ENCODE measurements at places on chromosomes 12 and 14.
A peak's percentile ranks its signal among the peaks of the same experiment; 100 is the strongest.

DNA sequence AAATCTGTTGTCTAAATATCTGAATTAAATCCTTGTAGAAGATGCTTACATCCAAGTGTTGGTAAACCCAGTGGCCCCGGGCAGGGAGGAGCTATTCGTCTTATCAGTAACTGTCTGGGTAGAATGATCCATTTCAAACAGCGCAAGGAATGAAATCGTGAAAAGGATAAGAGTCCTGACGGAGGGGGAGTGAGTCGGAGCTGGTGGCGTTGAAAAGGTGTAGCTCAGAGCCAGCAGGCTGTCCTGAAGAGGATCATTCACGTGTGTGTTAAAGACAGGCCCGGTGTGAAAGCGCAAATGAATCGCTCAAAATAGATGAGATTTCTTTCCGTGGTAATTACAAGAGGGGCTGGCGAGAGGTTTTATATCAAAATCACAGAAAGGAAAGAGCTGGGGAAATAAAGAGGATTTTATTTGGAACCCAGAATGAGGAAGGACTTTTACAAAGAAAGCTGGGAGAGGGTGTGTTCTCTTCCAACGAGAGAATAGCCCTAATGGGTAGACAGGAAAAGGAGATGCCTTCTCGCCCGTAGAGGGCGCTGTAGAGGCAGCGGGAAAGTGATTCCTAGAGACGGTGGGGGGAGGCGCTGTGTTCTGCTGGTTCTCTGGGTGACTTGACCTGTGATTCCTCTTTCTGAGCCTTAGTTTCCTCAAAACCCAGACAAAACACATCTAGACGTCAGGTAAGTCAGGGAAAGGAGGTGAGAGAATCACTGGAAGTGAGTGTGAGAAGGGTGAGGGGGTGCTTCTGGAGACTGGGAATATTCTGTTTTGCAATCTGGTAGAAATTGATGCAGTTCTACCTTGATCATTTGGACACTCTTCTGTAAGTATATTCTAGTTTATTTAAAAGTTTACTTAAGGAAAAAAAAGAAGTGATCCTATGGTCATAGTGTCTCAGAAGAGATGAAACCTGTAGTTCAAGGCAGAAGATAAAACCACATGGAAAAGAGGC is 39.3 kb downstream of the SRRM4 start:
- no peak for DNase-seq

DNA sequence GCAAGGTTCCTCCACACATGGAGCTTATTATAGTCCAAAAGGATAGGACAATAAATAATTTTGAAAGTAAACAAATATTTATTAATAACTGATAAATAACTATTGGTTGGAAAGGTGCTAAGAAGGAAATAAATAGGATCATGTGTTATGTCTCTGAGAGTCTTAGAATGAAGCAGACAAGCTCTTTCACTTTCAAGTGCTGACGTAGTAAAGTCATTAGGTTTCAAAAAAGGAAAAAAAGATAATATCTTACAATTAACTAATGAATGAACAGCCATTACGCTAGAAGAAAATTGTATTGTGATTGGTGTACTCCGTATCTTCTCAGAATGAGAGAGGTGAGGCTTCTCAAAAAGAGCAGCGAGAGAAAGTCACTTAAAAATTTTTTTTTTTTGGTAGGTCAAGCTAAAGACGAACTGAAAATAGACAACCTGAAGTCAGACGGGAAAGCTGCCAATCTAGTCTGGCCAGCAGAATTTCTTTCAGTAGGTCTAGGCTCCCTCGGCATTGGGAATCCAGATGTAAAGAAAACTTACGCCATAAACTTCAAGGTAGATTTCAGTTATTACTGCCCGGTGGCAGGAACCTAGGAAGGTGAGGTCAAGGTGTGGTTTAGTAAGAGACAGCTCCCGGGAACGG is 583 bp upstream of the LEMD3 start:
- DNase-seq = no peak

DNA sequence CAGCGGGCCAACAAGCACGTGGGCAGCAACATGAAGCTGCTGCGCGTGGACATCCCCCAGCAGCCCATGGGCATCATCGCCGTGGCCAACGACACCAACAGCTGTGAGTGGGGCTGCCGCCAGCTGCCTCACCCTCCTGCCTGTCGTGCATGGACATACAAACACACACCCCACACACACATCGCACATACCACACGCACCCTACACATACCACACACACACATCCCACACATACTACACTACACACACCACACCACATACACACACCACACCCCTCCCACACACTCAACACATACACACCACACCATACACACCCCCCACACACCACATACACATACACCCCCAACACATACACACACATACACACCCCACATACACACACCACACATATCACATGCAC is 25.2 kb upstream of the NXPH4 start:
- DNase-seq = no peak

DNA sequence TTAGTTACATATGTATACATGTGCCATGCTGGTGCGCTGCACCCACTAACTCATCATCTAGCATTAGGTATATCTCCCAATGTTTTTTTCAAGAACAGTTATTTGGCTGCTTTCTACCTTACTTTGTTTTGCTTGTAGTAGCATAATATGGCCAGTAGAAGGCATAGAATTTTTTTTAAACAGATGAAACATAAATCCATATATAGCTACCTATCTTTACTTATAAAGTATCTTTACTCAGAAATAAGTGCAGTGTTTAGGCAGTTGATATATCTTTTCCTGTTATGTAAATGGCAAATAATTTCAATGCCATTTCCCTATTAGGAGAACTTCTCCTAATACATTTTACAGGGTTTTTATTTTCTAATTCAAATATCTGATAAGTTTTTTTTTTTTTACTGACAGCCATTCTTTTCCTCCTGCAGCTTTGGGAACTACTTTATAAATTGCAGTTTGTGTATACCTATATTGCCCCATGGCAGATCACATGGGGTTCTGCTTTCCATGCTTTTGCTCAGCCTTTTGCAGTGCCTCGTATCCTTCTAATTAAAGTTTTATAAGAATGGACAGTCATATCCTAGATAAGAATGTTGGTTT is 143.1 kb downstream of the PCNX1 start:
- no peak for DNase-seq

GRCh38 chr12:110581931-110582275 is 1.2 kb downstream of the PPTC7 start:
- no peak for DNase-seq

GRCh38 chr12:6607751-6608591 is 792 bp upstream of the CHD4 start:
- peak; percentile 56 for DNase-seq

GRCh38 chr12:124171231-124171979 is 123.5 kb upstream of the RFLNA start:
- DNase-seq = no peak

DNA sequence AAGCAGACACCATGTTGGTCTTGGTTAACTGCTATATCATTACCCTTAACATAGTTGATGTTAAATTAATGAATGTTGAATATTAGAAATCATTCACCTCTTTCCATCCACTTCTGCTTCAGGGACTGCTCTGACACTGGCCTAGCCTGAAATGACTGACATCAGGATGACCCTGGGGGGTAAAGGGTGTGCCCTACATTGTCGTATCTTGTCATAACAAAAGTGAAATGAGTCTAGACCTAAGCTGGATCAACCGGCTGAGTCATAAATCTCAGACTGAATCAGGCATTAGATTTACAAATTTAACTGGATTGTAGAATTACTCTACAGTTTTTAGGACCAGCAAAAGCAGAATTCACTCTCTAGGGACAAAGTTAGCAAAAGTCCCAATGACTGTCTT is 35.3 kb downstream of the KICS2 start:
- DNase-seq = no peak

GRCh38 chr12:68434391-68435298 is 102.5 kb upstream of the MDM1 start:
- no peak for DNase-seq

DNA sequence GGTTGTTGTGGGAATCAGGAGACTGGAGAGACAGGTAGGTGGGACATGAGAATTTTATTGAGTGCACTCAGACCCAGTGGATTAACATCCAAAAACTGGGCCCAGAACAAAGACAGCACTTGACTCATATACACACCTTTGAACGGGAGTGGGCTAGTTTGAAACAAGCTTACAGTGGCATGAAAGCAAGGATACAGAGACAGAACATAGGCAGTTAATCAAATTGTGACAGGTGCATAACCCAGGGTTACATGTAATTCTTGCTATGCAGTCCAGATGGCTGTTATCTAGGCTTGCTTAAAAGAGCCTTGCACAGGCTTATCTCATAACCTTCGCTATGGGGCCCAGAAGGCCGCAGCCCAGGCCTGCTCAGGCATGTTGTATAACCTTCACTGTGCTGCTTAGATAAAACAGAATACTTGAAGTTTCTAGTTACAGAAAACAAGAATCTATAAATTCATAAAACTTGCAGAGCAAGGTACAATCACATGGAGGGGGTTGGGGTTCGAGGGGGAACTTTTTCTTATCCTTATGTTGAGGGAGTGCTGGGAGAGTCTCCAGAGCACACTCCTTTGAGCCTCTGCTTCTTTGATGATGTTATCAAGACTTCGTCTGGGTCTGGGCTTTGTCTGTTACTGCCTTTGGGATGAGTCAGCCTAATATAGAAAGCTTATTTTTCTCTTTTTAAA is 81.7 kb downstream of the TNFAIP2 start:
- no peak for DNase-seq

- DNase-seq = no peak
Observed at GRCh38 chr14:92459950-92460421, 53.6 kb upstream of the RIN3 start.

DNA sequence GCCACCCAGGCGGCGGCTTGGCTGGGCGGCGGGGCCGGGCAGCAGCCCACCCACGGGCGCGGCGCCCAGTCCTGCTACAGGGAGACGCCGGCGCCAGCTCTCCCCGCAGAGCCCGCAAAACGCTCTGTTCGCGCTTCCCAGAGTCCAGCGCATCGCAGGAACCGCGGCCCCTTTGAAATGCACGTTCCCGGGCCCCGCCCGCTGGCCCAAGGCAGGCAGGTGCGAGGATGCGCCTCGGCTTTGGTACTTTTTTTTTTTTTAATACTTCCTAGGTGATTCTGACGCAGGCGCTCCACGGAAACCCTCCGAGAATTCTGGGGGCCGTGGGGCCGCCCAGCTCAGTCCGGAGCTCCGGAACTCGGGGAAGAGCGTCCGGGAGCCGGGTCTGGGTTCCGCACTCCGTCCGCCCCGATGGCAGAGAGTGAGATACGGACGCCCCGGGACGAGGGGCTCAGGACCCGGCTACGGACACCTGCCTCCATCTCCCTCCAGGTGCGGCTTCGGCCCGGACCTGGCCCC is 483 bp downstream of the POC1B start:
- peak; percentile 19 for DNase-seq

- no peak for DNase-seq
Observed at GRCh38 chr12:111274777-111275176, 94.1 kb downstream of the PHETA1 start.

DNA sequence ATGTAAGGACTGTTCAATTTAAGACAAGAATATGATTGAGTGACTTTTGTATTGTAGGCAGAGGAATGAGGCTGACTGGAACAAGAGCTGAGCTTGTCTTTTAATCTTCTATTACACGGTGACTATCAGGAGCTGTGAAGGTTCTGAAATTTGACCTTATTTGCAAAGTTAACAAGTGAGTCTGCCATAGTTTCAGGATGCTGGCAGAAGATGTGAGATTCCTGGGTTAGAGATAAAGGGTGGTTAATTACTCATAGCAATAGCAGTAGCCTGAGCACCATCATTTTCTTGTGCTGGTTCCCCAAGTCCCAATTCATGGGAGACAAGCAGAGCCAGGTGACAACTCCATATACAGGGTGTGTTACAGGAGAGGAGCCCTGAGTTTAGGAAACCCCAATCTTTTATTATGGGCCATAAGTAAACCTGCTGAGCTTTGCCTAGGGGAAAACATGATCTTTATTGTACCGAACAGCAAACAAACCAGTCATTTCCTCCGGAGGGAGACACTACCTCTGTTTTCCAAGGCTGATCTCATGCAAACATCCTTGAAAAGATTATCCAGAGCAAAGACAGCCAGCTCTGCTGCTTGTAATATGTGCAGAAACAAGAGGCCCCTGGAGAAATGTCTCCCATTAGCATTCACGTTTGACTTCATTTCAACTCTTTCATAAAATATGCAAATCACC is 51.7 kb upstream of the DDX11 start:
- no peak for DNase-seq

GRCh38 chr12:46197883-46198282 is 71.0 kb downstream of the SLC38A1 start:
- no peak for DNase-seq

GRCh38 chr12:81078469-81079196 is 754 bp downstream of the ACSS3 start:
- no peak for DNase-seq

DNA sequence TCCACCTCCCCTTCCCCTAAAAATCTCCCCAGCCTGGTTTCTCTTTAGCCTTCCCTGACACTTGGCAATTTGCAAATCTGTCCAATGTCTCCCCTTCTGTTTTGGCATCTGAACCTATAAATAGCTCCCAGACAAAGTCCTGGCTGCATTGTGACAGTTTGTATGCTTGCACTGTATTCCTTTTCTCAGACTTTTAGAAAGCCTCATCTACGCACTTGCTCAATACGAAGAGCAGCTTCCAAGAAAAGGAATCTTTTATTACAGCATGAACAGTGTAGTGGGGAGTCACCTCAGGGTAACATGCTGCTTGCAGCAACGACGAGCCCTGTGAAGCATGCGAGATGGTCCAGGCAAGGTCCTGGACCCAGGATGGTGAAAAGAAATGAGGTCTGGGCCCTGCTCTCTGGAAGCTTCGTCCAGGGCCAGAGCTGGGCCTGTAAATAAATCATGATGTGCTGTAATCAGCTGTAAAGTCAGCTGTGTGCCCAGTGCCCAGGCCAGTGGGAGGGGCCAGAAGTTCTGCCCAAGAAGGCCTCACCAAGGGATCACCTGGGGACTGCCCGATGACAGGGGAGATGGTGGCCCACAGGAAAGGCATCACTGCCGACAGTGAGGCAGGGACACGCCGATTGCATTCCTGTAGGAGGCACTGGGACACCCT is 88.3 kb downstream of the RIN3 start:
- no peak for DNase-seq

- DNase-seq = no peak
Observed at GRCh38 chr12:3564411-3564810, 73.4 kb downstream of the PRMT8 start.

GRCh38 chr12:22283508-22283907 is 51.0 kb downstream of the ST8SIA1 start:
- no peak for DNase-seq

GRCh38 chr14:43792980-43793379 is 714.1 kb downstream of the FSCB start:
- no peak for DNase-seq

GRCh38 chr14:80606347-80606772 is 335.2 kb downstream of the CEP128 start:
- DNase-seq = no peak

- no peak for DNase-seq
Observed at GRCh38 chr12:47021298-47021697, 58.1 kb upstream of the PCED1B start.

GRCh38 chr12:114885501-114885900 is 201.5 kb upstream of the TBX3 start:
- no peak for DNase-seq

GRCh38 chr12:532908-533565 is 73.3 kb downstream of the B4GALNT3 start:
- no peak for DNase-seq
